ENCODE measurements at places on chromosomes 16 and 17.

DNA sequence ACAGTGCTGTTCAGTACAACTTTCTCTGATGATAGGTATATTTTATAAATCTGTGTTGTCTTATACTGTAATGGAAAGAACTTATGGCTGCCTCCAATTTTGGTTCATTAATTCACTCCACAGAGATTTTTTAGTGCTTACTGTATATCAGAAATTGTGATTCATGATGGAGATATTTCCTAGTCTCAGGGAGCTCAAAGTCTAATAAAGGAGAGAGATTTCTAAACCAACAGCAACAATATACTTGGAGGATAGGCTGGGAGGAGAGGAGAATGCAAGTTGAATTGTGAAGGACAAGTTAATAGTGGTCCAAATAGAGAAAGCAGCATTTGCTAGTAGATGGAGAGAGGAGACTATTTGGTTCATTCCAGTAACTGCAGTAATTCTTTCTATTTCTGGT lies 63.5 kb downstream of the TANC2 start:
- peak; percentile 78 for DNase-seq

DNA sequence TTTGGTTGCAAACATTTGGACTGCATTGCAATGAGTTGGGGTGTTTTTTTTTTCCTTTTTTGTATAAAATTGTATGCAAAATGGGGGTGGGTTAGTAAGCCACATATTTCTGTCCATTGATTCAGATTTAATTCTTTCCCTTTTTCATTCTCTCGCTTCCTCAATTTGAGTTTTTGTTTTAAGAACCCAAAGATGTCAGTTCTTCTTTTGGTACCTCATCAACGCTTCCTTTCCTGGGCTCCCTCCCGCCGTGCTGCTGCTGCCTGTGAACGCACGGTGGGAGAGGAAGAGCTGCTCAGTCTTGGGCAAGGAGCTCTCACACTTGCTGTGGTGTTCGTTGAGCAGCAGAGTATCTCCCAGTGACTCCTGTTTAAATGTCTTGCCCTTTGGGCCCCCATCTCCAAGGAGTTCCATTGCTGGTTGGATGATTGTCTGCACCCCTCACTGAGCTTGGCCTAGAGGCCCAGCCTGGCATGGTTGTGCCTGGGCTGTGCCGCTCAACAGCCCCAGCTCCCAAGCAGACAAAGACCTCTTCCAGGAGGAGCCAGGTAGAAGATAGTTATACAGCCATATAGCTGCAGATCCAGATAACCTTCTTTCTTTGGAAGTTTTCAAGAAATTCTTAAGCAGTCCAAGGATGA lies 13.6 kb downstream of the UBFD1 start:
- DNase-seq = no peak

- DNase-seq = no peak
These were observed 17.1 kb downstream of the TMIGD1 start for GRCh38 chr17:30316736-30317135.

- DNase-seq = peak; percentile 91
These were observed 122.3 kb upstream of the CIBAR2 start for GRCh38 chr16:85234310-85235204.

DNA sequence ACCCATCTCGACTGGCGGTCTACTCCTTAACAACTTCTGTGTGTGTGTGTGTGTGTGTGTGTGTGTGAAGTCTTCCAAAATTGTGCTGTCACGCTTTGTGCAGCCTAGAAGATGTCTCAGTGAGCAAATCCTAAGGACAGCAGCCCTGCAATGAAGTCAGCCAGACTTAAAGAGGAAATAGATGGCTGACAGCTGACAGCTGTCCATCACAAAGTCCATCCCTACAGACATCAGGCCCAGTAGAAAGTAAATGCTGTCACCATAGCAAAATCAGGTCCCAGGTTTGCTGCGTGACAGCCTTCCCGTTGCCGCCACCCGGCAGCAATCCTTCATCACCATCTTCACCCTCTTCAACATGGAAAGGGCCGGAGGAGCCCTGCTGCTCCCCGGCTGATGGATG lies 416.0 kb downstream of the SOX9 start:
- DNase-seq = no peak

DNA sequence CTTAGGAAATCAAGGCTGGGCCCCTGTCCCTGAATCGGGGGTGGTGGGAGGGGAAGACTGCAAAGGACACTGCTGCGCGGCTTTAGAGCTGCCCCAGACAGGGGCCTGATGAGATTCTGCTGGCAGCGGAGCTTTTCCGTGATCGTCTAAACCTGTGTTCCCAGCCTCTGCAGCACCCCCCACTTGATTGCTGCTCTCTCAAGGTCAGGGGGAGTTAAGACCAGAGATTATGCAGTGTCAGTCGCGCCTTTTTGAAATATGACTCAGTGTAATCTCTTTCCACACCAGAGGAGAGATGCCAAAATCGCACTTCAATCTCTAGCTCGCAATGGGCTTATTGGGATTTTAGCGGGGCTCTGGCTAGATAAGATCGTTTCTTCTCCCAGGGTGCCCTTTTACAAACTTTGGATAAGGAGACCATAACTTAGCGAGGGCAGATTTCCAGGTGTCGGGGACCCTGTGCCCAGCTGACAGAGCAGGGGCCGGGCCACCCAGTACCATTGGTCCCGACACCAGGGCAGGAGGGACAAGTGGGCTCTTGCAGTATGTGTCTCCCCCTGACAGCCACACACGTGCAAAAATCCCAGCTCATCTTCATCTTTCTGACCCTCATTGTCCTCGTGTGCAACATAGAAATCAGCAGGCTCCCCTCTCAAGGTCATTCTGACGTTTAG lies 87.0 kb downstream of the IRX3 start:
- DNase-seq = peak; percentile 24

DNA sequence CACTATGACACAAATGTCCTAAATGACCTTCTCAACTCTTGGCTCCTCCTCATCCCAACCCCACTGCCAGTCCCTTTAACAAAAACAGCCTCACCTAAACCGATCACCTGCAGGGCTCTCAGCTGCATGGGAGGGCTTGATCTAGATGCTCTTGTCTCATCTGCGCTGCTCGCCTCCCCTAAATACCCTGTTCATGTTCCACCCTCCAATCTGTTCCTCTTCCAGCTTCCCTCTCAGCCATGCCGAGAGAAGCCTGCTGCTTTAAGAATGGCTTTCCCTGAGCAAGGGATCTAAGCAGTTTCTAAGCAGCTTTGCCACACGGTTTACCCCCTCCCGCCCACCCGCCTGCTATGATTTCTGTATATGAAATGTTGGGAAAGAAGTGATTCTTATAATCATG lies 23.7 kb downstream of the PIPOX start:
- no peak for DNase-seq

DNA sequence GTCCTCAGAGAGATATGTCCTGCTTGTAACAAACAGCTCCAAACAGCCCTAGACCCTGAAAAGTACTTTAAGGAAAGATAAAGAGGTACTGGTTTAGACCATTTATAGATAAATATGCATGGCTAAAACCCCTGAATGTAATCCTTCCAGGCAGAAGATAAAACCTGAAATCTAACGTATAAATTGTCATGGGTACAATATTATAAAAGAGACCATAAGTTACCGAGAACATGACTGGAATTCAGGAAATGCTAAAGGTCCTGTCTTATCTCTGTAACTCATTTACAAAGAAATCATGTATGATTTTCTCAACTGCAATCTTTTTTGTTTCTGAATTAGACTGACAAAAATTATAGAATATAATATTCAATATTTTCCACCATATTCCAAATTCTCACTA lies 9.2 kb upstream of the KANSL1 start:
- no peak for DNase-seq

- no peak for DNase-seq
These were observed 211.6 kb upstream of the SDK2 start for GRCh38 chr17:73855720-73856333.

DNA sequence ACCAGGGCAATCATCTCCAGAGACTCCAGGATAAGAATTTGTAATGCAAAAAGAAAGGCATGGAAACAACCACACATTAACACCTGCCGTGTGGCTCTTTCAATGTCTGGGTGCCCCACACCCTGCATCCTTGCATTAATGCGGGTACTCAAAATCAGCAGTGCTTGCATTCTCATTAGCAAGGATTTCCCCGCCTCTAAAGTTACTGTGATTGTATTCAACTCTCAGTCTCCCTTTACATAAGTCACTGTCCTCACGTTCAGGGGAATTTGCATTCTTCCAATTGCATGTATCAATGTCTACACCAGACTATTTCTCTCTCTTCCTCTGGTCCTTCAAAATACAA lies 324.3 kb downstream of the FOXL1 start:
- no peak for DNase-seq
